ENCODE measurements at places on chromosomes 12 and 14.

DNA sequence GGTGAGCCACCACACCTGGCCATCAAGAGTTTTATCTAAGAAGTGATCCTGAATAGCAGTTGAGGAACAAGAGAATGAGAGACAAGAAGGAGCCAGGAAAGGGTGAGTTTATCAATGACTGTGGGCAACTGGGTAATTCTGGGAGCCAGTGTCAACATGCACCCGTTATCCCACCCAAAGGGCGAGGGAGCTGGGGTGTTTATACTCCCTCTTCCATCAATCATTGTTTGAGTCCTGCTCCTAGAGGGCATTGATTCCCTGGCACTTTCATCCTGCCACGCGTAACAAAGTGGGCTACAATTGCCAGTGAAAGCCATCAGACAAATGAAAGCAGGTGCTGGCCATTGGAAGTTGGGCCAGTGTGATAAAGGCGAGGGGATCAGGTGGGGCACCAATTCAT is 136.3 kb downstream of the SUDS3 start:
- no peak for DNase-seq

GRCh38 chr14:55438066-55438683 is 2.2 kb downstream of the TBPL2 start:
- DNase-seq = peak; percentile 75

GRCh38 chr14:21081521-21082142 is 11.5 kb downstream of the ARHGEF40 start:
- DNase-seq = no peak

- no peak for DNase-seq
These were observed 6.8 kb downstream of the WDHD1 start for GRCh38 chr14:55019968-55020554.

Measured in fibroblast of mammary gland (primary cell).